SJSA1 (cell line): ENCODE measurements at places on chromosomes 2 and 18.

GRCh38 chr18:49726675-49726963 lies 86.7 kb downstream of the ACAA2 start:
- DNase-seq = no peak

GRCh38 chr2:195722075-195722474 lies 65.0 kb downstream of the SLC39A10 start:
- DNase-seq = no peak

GRCh38 chr2:156099382-156099781 lies 233.1 kb downstream of the NR4A2 start:
- DNase-seq = no peak

DNA sequence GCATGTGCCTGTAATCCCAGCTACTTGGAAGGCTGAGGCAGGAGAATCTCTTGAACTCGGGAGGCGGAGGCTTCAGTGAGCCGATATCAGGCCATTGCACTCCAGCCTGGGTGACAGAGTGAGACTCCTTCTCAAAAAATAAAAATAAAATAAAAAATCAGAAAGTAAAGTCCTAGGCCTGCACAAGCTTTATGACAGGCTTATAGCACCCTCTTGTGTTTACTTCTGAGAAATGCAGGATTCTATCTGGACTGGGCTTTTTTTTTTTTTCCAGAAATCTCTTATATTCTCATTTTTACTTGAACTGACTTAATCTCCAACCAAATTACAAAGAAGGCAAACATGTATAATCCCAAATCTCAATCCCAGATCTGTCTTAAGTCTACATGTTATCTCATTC lies 26.1 kb upstream of the REG3G start:
- no peak for DNase-seq

GRCh38 chr18:6495536-6495935 lies 80.8 kb upstream of the L3MBTL4 start:
- DNase-seq = no peak

GRCh38 chr2:175436076-175436475 lies 254.6 kb upstream of the ATP5MC3 start:
- DNase-seq = no peak

- DNase-seq = no peak
Measured at GRCh38 chr2:70080610-70081200, 6.6 kb upstream of the PCBP1 start.
